ENCODE measurements at places on chromosomes 6 and 20.

- no peak for DNase-seq
Observed at GRCh38 chr6:5457041-5457440, 195.7 kb downstream of the FARS2 start.

DNA sequence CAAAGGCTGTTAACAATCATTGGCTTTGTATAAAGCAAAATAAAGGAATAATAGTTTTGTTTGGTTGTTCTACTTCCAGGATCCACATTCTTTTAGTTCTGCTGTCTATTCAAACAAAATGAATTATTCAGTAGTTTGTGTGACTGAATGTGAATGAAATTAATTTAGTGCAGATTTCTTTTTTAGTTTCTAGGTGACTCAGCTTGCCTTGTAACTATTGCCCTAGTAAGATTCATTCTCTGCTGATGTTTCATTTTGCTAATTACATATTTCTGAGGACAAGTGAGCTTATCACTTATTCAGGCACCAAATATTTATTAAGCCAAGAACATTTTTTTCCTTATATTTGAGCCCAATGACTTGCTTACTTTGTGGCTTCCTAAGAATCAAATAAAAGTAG lies 46.5 kb upstream of the RIPOR2 start:
- no peak for DNase-seq

DNA sequence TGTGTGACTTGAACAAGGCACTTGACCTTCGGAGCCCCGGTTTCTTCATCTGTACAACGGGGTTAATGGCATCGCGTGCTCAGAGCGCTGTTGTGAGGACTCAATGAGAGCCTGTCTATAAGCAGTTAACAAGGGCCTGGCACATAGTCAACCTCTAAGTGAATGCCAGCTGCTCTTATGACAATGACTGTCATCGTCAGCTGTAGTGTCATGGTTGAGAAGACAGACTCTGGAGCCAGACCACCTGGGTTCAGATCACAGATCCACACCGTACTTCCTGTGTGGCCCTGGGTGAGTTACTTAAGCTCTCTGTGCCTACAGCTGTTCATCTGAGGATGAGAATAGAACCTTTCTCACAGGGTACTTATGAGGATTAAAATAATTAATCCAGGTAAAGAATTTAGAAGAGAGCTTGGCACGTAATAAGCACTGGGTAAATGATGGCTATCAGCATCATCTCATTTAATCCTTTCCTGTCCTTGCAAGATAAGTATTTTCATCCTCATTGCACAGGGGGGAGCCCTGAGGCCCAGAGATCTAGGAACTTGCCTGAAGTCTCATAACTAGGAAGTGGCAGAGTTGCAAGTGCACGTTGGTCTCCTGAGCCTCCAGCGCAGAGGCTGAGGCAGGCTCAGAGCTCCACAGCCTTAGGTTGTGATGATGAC lies 105.3 kb downstream of the EYA2 start:
- no peak for DNase-seq

- no peak for DNase-seq
Observed at GRCh38 chr6:133956416-133957049, 3.5 kb downstream of the TBPL1 start.

- no peak for DNase-seq
Observed at GRCh38 chr6:29461021-29461814, 4.3 kb downstream of the OR2H1 start.

DNA sequence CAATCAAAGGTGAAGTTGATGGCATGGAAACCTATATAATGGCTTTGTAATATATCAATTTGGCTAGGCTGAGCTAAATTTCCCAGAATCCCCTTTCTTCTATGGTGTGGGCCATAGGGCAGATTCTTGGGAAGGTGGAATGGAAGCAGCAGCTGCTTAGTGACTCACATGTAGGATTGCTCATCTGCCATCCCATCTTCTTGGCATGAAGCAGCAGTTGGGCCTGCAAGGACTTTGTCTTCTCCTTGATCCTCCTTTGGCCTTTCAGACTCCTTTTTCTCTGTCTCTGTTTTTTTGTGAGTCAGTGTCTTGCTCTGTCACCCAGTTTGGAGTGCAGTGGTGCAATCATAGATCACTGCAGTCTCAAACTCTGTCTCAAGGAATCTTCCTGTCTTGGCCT lies 52.6 kb upstream of the CEP162 start:
- DNase-seq, result no peak

DNA sequence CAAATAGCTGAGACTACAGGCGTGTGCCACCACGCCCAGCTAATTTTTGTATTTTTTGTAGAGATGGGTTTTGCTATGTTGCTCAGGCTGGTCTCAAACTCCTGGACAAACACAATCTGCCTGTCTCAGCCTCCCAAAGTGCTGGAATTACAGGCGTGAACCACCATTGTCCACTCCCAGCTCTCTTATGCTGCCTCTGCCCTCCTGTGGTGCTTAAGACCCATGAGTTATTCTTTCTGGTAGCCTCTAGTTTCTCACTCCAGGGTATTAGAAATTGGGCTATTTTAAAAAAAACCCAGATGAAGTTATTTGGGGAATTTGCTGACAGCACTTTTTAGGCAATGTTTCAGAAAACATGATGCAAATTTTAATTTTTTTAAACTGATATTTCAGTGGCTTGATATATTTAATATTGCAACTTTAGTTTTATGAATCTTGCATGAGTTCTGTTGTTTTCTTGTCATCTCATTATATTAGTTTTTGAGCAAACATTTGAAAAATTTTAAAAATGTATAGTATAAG lies 114.0 kb upstream of the FOXO3 start:
- DNase-seq, result no peak

DNA sequence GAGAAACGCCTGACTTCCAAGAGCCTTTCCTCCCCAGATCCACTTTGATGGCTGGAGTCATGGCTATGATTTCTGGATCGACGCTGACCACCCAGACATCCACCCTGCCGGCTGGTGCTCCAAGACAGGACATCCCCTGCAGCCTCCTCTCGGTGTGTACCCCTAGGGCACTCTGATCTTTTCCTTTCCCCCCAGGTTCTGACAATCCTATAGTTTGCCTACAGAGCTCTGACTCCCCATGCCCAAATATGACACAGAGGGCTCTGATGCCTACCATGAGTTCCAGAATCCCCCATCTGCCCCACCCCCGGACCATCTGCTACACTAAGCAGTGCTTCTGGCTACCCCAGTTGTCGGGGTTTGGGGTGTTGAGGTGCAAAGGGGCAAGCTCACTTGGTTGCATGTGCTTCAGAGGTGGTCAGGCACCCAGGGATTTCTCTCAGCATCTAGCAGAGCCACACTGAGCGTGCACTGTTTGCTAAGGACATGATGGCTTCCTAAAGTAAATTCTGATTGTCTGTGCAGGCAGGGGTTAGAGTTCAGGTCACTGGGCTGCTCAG lies 24.0 kb upstream of the SGK2 start:
- no peak for DNase-seq

- no peak for DNase-seq
Observed at GRCh38 chr6:36688739-36689075, 8.9 kb upstream of the RAB44 start.

GRCh38 chr6:43807228-43808061 lies 37.4 kb downstream of the VEGFA start:
- no peak for DNase-seq

DNA sequence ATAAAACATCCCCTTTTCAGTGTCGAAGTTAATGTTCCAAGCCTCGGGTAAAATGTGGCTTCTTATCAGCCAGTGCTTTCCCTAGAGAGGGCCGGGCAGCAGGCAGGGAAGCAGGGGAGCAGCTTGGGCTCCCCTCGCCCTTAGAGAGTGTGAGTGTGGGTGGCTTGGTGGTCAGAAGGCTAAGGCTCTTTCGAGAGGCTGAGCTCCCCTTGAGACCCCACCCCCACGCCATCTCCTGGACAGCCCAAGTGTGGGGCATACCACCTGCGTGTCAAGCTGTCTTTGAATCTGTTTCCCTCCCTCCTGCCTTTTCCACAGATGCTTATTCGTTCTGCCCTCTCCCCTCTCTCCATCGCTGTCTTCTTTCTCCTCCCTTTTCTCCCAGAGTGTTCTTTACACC lies 95.1 kb upstream of the FOXP4 start:
- DNase-seq, result no peak

DNA sequence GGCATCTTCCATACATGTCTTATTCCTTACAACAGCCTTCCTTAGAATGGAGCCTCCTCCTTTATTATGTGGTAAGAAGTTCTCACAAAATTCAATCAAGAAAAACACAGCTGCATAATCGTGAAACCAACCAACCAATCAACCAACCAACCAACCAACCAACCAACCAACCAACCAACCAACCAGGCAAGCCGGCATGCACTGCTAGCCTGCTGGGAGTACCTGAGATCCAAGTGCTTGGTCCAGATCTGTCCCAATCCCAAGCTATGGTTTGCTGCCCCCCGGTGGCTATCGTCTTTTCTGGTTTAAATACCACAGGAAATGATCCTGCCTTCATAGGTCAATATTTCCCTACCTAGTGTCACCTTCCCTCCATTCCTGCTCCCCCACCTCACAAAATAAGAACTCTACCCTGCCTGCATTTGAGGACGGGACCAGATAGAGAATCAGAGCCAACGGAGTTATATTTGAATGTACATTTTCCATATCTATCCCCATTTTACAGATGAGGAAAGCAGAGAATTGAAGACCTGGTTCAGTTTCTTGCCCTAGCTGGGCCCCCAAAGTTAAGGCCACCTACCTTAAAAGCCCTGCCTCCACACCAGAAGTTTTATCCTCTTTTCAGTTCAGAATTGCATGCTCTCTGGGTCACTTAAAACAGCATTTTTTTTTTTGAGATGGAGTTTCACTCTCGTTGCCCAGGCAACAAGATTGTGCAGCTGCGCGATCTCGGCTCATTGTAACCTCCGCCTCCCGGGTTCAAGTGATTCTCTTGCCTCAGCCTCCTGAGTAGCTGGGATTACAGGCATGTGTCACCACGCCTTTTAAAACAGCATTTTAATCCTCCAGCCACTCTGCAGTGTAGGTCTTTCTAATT lies 27.1 kb downstream of the RAB44 start:
- DNase-seq, result peak; percentile 22

DNA sequence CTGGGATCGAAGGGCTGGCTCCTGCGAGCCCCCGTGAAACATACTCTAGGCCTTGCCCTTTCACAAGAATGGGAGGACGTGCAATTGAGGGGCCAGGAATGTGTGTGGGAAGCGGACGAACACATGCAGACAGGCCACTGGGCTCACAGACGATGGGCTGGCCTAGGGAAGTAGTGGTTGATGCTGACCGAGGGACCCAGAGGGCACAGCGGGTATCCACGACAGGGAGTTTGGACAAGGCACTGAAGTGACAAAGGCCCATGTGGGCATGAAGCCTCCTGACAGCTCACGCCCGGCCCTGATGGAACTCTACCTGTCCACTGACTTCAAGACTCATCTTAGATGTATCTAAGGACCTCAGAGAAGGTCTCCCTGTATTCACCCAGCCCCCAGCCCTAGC lies 52.2 kb downstream of the MYH7B start:
- DNase-seq, result no peak

DNA sequence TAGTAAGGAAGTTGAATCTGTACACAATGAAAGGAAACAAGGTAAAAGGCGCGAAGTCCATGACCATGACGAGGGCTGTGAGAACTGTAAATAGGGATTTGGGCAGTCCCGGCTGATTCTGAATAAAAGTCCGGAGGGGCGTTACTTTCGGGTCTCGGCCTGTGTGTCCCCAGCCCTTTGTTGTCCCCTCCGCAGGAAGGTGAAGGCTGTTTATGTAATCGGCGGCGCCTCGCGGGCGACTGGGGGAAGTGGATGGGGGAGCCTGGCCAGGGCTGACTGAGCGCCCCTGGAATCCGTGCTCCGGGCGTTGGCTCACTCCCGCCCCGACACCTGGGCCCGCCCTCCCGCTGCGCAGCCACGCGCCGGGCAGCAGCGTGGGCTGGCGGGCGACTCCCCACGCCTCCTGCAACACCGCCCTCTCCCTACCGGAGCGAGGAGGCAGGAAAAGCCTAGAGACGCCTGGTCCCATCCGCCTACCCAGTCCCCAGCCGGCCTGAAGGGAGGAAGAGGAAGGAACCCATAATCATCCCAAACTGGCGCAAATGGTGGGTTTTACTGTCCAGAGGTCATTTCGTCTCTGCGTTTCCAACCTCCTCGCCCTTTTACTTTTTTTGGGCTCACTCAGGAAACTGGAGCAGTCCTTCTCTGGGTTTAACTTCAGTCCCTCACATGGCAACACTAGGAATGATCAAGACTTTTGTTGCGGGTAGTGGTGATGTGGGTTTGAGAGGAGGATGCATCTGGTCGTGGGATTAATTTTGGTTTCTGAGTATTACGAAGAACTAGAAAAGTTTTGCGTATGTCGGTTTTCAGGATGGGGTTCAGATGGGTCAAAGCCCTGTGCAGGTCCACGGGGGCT lies 12.1 kb downstream of the TRIM31 start:
- no peak for DNase-seq

- DNase-seq, result no peak
Observed at GRCh38 chr6:146664871-146665360, 66.1 kb downstream of the ADGB start.

- no peak for DNase-seq
Observed at GRCh38 chr6:86107985-86108384, 465.3 kb upstream of the SYNCRIP start.

DNA sequence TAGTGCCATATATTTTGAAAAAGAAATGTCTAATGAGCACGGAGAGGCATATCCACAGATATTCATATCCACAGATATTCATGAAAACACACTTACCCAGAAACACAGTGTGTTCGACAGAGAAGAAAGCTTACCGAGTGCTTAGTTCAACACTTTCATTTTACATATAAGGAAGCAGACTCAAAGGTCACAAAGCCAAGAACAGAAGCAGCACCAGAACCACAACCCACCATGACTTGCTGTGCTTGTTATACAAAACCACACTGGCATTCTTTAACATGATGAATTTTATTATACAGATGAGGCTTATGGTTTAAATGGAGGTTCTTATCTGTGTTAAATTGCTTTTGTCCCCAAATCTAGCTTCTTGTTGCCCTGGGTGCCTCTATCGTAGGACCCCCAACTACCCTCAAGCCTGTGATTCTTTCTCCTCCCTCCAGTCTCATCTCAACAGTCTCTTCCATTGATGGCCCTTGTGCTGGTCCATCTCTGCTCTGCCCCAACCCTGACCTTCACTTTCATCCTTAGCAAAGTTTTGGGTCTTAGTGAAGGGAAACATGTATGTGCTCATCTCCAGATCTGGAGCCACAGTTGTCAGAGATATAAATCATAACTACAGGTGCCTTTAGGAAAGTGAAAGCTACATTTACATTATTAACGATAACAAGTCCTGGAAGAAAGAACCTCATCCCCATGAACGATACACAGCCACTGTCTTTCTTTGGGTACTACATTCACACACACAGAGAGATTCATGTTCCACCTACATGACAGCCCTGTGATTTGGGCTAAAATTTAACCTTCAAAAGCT lies 40.0 kb downstream of the SF3B5 start:
- DNase-seq, result peak; percentile 36

DNA sequence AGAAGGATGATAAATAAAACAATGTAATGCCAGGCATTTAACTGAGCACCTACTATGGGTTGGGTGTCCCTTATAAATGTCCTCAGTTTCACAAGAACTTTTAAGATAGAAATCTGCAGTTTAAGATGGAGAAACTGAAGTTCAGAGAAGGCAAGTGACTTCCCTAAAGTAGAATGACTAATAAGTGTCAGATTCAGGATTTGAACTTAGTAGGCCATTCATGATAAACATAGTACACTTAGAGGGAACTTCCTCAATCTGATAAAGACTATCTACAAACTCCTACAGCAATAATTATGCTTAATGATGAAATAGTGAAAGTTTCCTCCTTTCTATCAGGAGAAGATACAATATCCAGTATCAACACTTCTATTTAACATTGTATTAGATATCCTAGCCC lies 43.9 kb downstream of the NCR2 start:
- no peak for DNase-seq
